ENCODE measurements at places on chromosomes 5 and 9.

DNA sequence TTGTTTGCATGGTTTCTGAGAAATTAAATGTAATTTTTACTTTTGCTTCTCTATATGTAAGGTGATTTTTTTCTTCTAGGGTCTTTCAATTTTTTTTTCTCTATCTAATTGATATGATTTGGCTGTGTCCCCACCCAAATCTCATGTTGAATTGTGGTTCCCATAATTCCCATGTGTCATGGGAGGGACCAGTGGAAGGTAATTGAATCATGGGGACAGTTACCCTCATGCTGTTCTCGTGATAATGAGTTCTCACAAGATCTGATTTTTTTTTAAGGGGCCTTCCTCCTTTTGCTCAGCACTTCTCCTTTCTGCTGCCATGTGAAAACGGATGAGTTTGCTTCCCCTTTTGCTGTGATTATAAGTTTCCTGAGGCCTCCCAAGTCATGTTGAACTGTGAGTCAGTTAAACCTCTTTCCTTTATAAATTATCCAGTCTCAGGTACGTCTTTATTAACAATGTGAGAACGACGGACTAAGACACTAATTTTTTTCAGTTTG is 150.8 kb downstream of the MTRR start:
- no peak for DNase-seq

DNA sequence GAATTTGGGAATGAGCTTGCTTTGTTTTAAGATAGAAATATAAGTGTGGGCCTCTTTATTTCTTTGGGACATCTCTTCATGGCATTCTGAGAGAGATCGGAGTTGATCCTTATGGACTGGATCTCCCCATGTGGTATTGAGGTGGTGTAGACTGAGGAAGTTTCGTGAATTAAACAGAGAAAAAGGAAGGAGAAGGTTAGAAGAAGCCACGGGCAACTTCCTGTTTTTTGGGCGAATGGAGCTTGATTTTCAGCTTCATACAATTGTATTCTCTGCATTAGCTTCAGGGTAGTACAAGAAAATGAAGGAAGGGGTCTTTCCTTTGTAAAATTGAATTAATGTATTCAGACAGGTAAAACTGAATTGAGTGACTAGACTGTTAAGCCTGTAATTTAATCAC is 70.5 kb upstream of the HMHB1 start:
- no peak for DNase-seq

DNA sequence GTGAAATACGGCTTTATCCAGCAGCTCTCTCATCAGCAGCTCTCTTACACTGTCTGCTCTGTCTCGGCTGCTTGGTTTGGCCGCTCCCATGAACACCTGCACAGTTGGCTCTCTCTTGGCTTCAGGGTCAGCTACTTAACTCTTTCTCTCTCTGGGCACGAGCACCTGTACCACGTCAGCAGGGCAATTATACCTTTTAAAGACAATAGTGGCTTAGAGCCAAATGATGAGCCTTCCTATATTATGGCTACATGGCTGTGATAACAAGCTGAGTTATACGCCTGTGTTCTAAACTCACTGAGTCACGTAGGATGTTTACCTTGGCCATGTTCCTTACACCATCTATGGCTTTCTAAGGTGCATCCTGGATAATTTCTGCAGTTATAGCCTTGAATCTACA is 69.2 kb upstream of the CTNND2 start:
- DNase-seq: no peak

DNA sequence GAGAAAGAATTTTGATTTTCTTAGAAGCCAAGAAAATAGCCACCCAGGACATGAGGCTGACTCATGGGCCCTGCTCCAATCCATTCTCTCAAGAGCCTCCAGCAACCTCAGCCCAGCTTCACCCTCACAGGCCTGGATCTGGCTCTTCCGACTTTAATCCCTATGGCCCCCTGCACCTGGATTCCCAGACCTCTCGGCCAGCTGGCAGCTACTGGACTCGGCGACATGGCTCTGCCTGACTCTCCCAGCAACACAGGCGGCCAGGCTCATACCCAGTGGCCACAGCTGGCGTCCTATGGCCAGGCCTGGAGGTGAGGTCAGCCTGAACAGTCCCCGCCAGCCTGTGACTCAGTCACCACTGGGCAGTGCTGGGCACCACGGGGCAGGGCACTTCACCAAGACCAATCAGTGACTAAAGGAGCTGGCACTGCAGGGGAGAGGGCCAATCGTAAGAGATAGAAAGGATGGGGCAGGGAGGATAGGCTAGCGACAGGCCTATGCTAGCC is 6.2 kb upstream of the PDLIM4 start:
- DNase-seq: no peak

Measured in activated B cell treated with CpG ODN at 0.5 μM for 24 hours (primary cell).